ENCODE measurements at places on chromosomes 3 and 15. TPM values are rescaled to one million over a fixed set of nuclear protein-coding genes. Genes with fewer than 3 reads are reported as not detected.
A peak's percentile ranks its signal among the peaks of the same experiment; 100 is the strongest.

VEPH1 gene
- polyA plus RNA-seq, result not detected

DNA sequence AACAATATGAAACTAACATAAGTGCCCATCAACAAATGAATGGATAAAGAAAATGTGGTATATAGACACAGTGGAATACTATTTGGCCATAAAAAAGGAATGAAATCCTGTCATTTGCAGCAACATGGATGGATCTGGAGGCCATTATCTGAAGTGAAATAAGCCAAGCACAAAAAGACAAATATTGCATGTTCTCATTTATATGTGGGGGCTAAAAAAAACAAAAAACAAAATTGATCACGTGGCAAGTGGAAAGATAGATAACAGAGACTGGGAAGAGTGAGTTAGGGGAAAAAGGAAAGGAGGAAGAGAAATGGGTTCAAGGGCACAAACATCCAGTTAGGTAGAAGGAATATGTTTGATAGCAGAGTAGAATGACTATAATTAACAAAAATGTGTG is 155.9 kb upstream of the BHLHE40 start:
- DNase-seq, result no peak

- DNase-seq, result no peak
These were observed 165.2 kb downstream of the ZPLD1 start for GRCh38 chr3:102599819-102600576.

GRCh38 chr3:126870608-126871210 is 112.2 kb upstream of the PLXNA1 start:
- DNase-seq, result no peak

GRCh38 chr15:84761607-84762131 is 13.3 kb downstream of the ZNF592 start:
- peak; percentile 12 for DNase-seq

DNA sequence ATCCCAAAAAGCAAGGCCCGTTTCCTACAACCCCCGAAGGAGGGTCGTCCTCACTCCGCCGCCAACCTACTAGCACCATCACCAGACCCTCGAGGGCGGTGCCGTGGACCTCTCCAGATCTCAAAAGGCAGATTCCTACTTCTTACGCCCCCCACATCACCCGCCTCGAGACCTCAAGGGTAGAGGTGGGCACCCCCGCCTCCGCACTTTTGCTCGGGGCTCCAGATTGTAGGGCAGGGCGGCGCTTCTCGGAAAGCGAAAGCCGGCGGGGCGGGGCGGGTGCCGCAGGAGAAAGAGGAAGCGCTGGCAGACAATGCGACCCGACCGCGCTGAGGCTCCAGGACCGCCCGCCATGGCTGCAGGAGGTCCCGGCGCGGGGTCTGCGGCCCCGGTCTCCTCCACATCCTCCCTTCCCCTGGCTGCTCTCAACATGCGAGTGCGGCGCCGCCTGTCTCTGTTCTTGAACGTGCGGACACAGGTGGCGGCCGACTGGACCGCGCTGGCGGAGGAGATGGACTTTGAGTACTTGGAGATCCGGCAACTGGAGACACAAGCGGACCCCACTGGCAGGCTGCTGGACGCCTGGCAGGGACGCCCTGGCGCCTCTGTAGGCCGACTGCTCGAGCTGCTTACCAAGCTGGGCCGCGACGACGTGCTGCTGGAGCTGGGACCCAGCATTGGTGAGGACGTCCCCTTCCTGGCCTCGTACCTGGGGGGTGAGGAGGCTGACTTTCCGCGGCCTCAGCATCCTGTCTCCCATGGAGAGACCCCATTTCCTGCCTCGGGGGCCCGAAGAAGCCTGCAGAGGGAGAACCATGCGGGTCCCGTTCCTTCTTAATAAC is at the start of gene MYD88:
Gene MYD88, plus strand, starts transcription at position 313 of the 842 bp plus-strand sequence. Its CDS starts 40 bp downstream, at position 353.
- peak; percentile 82 for DNase-seq

- DNase-seq, result no peak
These were observed 53.2 kb downstream of the CHAC1 start for GRCh38 chr15:41006479-41006878.

DNA sequence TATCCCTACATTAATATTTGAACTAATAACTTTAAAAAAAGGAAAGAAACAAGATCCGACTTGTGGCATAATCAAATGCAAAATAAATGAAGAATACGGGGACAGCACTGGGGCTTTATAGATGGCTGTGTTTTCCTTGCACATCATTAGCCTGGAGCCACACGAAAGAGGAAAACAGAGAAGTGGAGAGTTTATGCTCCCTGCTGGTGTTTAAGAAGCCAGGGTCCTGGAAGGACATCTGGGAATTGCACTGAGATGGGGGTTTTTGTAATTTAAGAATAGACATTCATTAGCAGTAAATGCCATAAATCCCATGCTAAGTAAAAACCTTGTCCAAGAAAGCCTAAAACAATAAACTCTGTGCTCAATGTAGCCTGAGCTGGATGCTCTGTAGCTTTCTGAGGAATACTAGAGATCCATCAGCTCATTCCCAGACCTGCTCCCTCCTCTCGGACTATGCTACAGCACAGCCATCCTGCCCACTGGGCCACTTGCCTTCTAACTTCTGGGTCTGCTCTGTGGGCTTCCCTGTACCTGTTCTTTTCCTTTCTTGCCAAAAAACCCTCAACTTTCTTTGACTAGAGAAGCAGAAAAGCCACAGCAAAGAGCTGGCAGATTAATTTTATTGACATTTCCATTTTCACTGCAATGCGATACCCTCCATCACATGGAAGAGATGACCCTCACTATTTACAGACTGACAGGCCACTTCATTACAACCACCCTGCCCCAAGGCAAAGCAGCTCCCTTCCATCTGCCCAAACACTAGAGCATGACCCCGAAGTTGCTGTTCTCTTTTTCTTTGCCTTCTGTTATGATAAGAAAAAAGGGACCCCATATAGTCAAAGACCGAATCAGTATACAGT is 62.3 kb downstream of the MEIS2 start:
- no peak for DNase-seq

FETUB gene
- not detected for polyA plus RNA-seq

- no peak for DNase-seq
These were observed 11.0 kb downstream of the MRPL3 start for GRCh38 chr3:131491775-131492174.

IGDCC3 gene
- polyA plus RNA-seq, result not detected

GRCh38 chr15:52262364-52262763 is 33.2 kb downstream of the MYO5C start:
- peak; percentile 2 for DNase-seq

DNA sequence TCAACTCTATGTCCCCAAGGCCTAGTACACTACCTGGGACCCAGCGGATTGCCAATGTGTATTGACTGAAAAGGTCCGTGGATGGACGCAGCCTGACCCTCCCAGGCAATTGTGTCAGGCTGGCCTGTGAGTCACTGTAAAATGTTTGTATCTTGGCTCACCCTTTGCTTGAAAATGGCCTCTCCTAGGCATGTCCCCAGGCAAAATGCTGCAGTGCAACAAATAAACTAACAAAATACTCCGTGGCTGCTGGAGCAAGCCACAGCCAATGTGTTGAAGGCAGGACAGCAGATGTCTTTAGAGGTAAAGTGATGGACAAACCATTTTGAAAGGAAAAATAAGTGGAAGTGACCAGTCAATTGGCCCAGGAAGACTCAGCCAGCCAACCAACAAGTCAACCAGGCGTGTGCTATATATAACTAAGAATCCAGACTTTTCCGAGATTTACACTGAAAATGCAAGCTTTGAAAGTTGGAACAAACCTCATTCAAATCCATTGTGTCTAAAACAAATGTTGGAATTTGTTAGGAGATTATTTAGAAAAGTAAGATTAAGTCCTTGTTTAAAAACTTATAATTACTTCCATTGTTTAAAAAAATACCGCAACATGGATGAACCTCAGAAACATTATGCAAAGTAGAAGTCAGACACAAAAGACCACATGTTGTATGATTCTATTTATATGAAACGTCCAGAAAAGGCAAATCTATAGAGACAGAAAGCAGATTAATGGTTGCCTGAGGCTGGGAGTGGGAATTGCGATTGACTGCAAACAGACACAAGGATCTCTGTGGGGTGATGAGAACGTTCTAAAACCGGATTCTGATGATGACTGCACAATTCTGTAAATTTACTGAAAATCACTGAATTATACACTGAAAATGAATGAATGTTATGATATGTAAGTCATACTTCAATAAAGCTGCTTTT is 191.2 kb downstream of the TLE3 start:
- no peak for DNase-seq

Measured in CD4-positive, alpha-beta memory T cell (primary cell).